Muscle of leg (tissue), 16 donors: ENCODE measurements at places on chromosomes 3 and 15. TPM values are rescaled to one million over a fixed set of nuclear protein-coding genes. Genes with fewer than 3 reads are reported as not detected.

Gene COL8A1
- total RNA-seq: 1.1 TPM

Gene ARPP21
- 116 TPM for total RNA-seq

Gene CAV3
- 282 TPM for total RNA-seq

Gene ZNF80
- total RNA-seq: 0.04 TPM

DNA sequence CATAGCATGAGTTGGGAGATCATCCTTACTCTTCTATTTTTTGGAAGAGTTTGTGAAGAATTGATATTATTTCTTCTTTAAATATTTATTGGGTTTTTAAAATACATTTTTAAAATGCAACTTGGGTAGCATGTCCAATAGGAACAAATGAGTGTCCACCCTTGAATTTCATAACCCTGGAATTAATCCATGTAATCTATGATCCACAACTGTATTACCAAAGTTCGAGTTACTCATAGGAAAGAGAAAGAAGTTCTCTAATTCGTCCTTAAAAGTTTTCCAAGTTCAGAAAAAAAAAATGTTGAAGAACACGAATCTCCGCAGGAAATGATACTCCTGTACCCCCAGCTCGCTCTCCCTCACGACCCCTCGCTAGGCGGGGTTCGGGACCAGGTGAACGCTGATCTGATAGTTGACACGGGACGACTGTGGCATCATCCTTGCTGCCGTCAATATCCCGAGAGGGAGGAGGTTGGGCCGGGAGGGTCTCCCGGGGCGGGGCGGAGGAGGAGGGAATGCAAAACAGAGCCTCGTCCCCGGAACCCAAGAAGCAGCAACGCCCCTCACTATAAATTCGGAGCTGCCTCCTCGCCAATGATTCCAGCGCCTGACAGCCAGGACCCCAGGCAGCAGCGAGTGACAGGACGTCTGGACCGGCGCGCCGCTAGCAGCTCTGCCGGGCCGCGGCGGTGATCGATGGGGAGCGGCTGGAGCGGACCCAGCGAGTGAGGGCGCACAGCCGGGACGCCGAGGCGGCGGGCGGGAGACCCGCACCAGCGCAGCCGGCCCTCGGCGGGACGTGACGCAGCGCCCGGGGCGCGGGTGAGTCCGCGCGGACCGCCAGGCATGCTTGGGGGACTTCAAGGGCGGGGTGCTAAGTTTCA, at the start of gene AGTR1:
Gene AGTR1 (plus strand): TSS at position 598 of the 884 bp plus-strand sequence. CDS start 43,133 bp downstream, outside the sequence.
- peak; percentile 96 for DNase-seq

- peak; percentile 67 for DNase-seq
Measured at GRCh38 chr3:61562721-61563312, 1.4 kb downstream of the PTPRG start.

DNA sequence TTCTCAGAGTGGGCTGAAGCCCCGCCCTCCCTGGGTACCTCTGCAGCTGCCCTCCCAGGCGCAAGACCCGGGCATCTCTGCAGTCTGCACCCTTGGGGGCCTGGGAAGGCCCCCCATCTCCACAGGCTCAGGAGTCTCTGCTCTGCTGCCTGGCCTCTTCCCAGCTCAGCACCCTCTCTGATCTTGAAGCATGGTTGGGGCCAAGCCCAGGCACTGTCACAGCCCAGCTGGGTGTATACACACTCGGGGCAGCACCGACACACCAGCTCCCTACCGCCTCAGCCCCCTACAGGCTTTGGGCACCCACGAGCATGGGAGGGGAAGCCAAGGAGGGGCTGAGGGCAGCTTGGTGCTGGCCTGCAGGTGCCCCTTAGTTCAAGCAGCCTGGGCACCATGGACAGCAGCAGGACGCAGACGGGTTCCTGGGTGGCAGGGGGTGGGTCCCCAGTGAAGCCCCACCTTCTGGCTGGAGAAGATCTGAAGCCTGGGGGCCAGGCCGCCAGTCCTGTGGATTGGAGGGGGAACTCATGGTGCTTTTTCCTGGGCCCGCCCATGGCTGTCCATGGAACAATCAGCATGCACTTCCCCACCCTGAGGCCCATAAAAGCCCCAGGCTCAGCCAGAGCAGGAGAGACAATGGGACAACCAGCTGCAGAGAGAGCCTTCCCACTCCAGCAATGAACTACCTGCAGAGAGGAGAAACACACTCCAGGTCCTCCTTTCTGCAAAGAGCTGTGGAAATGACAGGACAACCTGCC, 170.6 kb downstream of the TJP1 start:
- no peak for DNase-seq

DNA sequence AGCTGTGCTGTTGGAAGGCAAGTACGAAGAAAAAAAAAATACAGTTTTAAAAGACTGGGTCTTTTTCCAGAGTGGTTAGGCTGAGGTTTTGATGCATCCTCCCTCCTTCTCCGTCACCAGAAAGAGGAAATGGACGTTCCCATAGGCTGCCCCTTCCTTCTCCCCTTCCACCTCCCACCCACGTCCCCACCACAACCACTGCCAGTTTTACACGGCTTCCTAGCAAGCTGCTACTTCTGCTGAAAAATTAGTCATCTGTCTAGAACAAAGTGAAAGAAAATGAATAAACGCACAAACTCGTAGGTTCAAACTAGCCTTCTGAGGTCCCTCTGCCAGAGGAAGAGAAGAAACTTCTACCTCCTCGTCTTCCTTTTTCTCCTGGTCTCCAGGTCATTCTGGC, 71.6 kb upstream of the RPL35A start:
- DNase-seq: peak; percentile 16
